ENCODE measurements at places on chromosomes 1 and 21. TPM values are rescaled to one million over a fixed set of nuclear protein-coding genes. Genes with fewer than 3 reads are reported as not detected.

DNA sequence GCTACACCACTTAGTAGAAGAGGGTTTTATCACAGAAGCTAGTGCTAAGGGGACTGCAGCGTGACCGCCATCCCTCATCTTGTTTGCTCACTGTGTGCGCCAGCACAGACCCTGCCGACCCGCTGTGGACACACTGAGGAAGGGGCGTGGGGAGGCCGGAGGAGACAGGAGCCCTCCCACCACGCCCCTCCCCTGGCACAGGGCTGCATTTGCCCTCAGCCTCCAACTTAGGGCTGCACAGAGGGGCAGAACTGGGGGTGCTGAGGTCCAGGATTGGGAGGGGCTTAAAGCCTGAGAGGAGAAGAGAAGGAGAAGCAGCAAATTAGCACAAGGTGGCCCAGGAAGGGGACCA lies 37.2 kb downstream of the RRP1 start:
- no peak for ATAC-seq

VAMP3 gene
- 24.0 TPM for total RNA-seq

DNA sequence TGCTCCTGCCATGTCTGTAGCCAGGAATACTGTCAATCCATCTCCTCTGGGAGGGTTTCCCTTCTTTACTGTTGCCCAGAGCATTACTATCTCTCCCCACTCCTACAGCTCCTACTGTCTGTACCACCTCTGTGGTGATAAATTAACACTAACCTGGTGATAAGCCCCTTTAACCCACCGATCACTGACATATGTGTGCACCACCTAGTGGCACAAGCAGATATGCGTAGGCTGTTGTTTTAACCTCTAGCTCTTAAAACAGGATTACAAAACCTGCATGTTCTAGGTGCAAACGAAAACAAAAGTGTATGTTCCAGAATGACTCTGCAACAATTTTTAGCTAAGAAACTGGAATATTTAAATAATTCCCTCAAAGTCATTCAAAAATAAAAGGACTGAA lies 93.9 kb upstream of the BEND5 start:
- ATAC-seq: no peak

CLEC20A gene
- total RNA-seq: 2.9 TPM

DNA sequence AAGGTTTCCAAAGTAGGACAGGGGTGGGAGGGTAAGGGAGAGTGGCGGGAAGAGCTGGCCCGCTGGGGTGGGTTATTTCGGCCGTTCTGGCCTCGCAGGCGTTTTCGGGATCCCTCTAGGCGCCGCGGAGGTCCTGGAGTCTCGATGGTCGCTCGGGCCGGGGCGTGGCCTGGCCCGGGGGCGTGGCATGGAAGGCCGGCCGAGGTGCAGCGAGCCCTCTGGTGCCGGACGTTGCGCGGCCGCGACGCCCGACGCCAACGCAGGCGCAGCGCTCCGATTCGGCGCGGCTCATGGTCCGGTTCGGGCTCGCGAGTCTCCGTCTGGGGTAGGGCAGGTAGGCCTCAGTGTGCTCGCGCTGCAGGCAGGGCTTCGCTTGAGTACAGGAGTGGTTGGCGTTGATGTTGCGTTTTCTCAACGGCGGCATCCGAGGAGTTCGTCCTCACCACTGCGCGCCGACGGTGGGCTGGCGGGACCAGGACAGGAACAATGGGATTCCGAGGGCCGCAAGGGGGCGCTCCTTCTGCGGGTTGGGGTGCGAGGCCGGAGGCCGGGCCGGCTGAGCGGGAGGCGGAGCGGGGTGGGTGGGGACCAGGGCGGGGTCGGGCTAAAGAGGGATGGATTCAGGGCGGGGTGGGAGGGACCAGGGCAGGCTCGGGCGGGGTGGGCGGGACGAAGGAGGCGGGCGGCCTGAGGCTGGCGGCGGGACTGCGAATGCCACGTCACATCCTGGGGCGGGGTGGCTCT lies at the start of gene PGBD2:
Gene PGBD2, plus strand, starts transcription at position 227 of the 744 bp plus-strand sequence. CDS start 7,628 bp downstream, outside the sequence.
- ATAC-seq: peak; percentile 89

DNA sequence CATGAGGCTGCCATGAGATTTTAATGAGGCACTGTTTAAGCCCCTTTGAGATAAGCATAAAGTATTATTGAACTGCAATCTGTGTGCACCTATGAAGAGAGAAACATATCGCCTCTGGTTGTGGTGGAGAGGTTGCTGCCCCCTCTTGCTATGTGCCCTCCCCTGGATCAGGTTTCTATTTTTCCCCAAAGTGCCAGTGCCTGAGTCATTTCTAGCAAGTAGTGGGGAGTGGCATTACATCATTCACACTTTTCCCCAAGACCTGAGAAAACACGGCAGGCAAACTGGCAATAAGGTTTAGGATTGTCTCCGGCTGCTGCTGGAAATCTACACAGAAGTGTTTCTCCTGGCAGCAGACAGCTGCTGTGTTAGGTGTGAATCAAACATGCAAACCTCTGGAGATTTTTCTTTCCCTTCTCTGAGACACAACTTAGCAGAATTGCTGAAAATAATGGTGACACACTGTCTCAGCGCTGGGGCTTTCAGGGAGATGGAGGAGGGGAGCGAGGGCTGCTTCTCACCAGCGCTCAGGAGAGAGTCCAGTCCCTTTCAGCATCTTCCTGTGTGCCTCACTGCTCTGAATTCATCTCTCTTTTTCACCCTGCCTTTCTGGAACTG lies 13.7 kb upstream of the RGS16 start:
- no peak for ATAC-seq

All from motor neuron (in vitro differentiated cells).